GF-D8 (cell line): ENCODE measurements at places on chromosomes 5 and 9.

DNA sequence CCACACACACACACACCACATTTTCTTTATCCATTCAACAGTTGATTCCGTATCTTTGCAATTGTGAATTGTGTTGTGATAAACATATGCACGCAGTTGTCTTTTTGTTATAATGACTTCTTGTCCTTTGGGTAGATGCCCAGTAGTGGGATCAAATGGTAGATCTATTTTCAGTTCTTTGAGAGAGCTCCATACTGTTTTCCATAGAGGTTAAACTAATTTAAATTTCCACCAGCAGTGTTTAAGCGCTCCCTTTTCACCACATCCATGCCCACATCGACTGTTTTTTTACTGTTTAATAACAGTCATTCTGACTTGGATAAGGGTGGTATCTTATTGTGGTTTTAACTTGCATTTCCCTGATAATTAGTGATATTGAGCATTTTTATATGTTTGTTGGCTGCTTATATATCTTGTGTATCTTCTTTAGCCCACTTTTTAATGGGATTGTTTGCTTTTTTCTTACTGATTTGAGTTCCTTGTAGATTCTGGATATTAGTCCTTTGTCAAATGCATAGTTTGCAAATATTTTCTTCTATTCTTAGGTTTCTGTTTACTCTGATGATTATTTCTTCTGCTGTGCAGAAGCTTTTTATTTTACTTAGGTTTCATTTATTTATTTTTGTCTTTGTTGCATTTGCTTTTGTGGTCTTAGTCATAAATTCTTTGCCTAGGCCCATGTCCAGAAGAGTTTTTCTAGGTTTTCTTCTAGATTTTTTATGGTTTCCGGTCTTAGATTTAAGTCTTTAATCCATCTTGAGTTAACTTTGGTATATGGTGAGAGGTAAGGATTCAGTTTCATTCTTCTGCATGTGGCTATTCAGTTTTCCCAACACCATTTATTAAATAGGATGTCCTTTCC lies 82.4 kb downstream of the SH3RF2 start:
- DNase-seq, result no peak

DNA sequence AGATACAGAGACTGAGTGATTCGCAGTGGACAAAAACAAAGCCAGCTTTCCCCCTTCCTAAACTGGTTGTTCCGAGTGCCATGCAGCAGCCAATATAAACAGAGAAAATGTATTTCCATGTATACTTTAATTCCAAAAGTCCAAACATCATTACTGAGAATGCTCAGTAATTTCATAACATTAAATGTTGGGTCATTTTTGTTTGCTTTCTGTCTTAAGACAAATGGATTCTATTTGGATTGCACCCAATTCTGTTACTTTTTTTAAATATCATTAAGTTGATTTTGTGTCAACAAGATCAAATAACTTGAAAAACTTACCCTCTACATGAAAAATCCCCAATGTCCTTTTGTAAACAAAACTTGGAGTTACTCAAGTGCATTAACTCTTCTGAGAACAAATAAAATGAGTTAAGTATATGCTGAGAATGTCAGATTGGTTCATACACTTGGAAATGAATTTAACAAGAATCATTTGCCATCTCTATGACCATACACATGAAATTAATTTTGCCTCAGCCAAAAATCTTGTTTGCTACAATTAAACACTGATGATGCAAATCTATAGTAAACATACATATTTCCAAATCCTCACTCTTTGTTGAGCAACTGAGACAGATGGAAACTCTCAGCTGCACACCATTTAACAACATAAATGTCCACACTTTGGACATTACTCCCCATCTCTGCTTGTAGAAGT lies 19.4 kb downstream of the LURAP1L start:
- DNase-seq, result no peak

- DNase-seq, result no peak
Observed at GRCh38 chr9:118156846-118157245, 452.6 kb downstream of the TLR4 start.

GRCh38 chr5:109170629-109171350 lies 239.0 kb downstream of the PJA2 start:
- no peak for DNase-seq

GRCh38 chr5:151663617-151664293 lies 23.0 kb downstream of the SPARC start:
- DNase-seq, result peak; percentile 13

- no peak for DNase-seq
Observed at GRCh38 chr9:120158221-120158620, 421.7 kb downstream of the CDK5RAP2 start.

DNA sequence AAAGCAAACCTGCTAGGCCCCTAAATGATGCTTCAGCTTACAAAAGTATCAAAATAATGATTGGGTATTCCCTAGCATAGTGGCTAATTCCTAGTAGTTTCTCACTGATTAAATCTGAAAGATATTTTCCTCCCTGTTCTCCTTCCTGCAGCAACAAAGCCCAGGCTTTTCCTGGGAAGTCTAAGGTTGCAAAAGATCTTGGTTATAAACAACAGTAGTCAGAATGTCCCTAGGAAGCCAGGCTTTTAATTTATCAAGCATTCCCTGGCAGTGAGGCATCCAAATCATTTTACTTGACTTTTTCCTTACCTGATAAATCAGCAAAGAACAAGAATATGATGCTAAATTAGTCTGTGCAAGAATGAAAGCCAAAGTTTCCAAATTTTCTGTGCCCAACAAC lies 272.0 kb downstream of the PDE4D start:
- no peak for DNase-seq

DNA sequence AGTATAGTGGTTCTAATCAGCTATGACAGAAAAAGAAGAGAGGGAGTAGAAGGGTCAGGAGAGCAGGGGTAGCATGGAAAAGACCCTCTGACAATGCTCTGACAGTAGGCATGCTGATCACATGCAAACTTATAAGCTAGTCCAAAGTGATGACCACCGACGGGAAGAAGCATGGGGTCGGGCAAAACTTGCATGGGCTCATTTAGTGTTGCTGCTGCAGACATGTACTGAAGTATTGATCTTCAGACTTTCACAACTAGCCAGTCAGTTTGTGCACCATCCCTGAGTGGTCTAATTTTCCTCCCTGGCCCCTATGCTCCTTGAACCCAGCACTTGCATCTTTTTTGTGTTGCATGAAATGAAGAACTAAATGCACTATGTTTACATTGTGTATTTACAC lies 225.4 kb downstream of the SYK start:
- DNase-seq, result no peak

DNA sequence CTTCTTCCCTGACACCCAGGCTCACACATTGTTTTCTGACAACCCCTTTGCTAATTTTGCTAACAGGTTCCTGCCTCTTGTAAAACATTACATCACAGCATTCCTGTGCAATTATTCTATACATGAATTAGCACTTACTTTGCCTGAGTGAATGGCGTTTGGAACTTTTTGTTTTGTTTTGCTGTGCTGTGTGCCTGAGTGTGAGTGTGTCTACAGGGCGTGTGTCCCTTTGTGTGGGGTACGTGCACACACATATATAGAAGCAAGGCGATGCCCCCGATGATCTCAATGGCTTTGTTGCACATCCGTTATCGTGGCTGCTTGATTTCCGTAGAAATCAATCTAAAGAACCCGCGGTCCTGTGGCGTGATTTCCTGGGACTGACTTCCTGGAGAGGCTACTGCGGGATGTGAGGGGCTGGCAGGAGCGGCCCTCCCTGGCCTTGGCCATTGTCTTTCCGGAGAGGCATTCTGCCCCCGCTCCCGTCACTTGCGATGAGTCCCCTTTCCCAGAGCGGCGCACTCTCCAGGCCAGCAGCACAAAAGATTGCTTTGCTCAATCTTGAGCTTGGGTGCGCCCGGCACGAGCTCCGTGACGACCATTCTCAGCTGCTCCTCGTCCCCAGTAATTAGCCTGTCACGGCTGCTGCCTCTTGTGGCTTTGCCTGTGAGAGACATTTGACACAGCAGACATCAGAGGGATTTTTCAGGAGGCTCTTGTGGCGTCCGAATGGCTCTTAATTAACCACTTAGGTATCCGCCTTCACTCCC lies 398.1 kb upstream of the IRX1 start:
- DNase-seq, result no peak

GRCh38 chr9:96219026-96219899 lies 82.7 kb downstream of the HSD17B3 start:
- DNase-seq, result no peak

DNA sequence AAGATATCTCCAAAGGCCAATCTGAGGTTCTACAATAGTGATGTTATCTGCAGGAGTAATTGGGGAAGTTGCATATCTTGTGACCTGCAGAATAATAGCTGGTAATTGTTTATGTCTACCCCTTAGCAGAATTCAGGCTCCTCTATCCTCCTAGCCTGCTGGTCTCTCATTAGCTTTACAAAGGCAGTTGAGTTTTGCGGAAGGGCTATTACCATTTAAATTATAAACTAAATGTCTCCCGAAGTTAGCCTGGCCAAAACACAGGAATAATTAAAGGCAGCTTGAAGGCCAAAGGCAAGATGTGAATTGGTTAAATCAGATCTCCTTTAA lies 168.7 kb downstream of the TTC39B start:
- DNase-seq, result no peak

DNA sequence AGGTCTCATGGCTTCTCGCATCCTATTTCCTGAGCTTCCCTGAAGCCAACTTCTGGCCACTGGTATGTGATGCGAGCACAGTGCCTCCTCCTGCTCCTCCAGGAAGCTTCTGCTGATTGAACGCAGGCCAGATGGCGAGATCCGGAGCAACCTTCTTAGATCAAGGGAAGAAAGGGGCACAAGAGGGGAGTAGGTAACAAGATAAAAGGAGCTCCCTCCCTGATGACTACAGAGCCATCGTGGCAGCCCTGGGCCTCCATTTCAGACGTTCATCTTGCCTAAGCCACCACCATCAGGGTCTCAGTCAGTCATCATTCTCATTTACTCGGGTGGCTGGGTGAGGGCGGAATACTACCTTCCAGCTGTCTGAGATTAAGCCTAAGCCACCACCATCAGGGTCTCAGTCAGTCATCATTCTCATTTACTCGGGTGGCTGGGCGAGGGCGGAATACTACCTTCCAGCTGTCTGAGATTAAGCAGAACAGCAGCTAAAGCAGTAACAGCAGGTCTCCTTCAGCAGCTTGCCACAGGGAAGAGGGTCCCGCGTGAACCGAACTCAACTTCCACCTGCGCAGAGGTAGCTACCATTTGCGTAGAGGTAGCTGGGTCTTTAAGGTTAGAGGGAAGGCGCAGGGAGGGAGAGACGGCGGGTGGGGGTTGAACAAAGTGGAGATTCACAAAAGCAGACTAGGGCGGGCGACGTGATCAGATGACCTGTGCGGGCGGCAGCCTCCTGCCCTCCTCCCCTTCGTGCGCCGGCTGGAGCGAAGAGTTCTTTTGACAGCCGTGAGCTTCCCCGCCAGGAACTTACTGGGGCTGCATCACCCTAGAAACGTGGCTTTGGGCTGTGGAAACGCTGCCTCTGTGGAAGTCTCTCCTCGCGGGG lies 27.9 kb upstream of the MGAT1 start:
- DNase-seq, result peak; percentile 22

DNA sequence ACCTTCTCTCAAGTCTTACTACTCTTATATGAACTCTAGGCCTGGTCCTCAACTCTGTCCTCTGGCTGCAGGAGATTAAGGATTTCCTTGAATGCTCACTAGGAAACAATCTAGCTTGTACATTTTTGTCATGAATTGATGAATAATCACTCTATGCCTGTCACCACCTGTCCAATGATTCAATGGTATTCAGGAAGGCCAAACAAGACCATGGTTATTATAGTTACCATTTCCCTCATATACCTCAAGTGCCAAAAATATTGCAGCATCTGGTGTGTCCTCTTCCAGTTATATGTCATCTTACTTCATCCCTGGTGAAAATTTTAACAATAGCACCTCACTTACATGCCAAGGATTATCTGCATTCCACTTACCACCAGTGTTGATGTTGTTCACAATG lies 179.0 kb upstream of the MOCS2 start:
- DNase-seq, result no peak

DNA sequence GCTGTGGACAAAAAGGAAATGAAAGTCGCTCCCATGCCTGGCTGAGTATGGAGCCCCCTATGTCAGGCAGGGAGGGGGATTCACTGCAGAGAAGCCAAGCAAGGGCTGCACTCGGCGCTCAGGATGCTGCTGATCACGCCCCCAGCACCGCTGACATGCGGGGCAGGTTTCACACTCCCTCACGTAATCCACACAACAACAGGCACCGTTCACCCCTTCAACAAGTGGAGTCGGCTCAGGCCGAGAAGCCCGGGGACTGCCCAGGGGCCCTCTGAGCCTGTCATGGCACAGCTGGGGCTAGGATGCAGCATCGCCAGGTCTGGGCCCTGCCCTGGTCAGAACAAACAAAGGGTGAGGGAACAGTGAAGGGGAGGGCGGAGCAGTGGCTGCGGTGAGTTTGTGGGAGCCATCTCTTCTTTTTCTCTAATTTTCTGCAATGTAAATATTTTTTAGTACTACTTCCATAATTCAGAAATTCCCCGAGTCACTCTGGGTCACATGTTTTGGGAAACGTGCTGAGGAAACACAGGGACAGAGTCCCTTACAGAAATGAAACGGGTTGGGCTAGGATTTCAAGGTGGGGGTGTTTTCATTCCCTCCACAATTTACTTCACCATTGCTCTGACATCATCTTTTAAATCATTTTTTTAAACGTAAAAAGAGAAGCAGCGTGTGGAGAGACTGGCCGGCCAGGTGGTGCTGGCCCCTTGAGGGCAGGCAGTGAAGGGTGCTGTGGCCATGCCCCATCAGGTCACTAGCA lies 49.8 kb downstream of the PRRT1B start:
- DNase-seq, result no peak

DNA sequence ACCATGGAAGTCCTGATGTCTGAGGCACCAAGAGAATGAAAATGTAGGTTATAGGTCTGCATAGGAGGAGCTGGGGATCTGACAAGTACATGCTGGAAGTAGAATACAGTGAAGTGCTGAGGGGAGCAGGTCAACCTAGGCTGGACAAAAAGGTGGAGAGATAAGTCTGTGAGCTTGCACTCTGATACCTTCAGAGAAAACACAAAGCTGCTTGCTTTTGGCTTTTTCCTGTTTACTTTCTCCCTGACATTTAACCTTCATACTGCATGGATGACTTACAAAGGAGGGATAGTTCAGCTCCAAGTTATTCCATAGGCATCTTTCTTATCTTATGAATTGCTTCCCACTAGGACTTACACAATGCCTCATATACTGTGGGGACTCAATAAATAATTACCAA lies 256.7 kb upstream of the NREP start:
- DNase-seq, result no peak

DNA sequence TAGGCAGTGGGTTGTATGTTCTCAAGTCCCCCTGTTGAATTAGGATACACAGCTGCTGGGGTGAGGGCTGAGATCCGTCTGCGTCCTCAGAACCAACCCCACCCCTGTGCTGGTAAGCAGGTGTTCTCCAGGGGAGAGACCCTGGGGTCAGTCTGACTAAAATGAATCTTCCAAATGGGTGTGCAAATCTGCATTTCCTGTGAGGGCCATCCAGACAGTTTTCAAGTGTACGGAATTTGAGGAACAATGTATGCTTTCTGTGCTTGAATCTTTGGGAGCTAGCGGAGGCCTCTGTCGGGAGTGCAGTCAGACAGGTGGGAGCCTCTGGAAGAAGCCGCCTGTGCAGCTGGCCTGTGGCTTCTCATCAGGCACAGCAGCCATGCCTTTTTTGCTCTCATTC lies 122.9 kb downstream of the MACROH2A1 start:
- DNase-seq, result no peak
